Brain pericyte (primary cell): ENCODE measurements at places on chromosomes 3 and 15.

DNA sequence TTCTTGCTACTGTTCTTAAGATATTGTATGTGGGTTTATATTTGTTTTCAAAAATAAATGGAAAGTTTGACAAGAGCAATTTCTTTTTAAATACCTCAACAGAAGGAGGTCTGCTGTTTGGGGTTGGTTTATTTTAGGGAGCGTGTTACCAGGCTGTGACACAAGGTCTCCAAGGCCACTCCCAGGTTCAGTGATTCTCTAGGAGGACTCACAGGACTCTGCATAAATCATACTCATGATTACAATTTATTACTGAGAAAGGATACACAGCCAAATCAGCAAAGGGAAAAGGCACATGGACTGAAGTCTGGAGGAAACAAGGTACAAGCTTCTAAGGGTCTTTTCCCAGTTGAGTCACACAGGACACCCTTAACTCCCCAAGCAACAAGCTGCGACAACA lies 18.8 kb upstream of the MFSD1 start:
- DNase-seq: no peak

GRCh38 chr15:75227663-75228280 lies 26.1 kb downstream of the C15orf39 start:
- no peak for DNase-seq

GRCh38 chr3:67075295-67075694 lies 77.2 kb downstream of the KBTBD8 start:
- no peak for DNase-seq

DNA sequence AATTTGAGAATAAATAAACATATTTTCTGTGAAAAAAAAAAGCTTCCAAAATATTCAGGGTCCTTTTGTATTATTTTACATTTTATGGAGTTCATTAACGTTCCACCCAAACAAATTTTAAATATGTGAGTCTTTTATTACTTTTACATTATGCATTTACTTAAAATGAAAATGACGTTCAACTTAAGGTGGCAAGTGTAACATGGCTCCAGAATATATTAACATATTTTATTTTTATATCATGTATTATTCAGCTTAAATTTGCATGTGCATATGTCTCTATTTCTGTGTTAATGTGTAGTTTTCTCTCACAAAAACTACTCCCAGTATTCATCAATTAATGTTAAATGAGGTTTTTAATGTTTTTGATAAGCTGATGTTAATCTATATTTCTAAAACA lies 243.6 kb upstream of the CNTN3 start:
- DNase-seq: no peak

GRCh38 chr15:78364233-78364632 lies 24.1 kb downstream of the CRABP1 start:
- no peak for DNase-seq

GRCh38 chr15:22944651-22945050 lies 35.5 kb downstream of the CYFIP1 start:
- no peak for DNase-seq
